Ammon's horn (tissue), 1 donor: ENCODE measurements at places on chromosomes 1 and 21.
A peak's percentile ranks its signal among the peaks of the same experiment; 100 is the strongest.

GRCh38 chr1:226436472-226436854 lies 28.6 kb upstream of the PARP1 start:
- DNase-seq, result no peak

- DNase-seq, result no peak
Observed at GRCh38 chr1:116038679-116039078, 62.4 kb downstream of the SLC22A15 start.

DNA sequence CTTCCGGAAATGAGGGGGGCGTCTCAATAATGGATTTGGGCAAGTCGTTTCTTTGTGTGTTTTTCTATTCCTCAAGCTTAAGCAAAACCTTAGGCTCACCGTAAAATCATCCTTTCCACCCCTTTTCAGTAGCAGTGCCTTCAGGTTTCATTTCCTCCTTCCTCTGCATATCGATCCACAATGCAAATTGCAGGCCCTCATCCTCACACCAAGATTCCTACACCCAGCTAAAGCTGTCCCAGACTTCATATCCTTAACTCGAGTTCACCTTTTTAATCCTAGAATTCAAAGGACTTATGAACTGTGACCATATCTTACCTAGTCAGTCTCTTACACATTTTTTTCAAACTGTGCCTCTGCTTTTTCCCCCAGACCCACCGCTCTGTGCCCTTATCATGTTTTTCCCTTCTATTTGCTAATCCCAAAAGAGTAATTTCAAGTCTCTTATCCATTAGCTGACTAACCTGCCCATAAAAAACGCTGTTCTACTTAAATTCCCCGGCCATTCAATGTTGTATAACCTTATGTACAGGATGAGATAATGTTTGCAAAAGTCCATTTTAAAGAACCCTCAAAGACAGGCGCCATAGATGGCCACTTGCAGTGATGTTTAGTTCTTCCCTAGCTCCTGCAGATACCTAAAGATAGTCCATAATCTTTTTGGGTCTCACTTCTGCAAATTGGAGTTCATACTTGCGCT lies 1.5 kb downstream of the AKIRIN1 start:
- DNase-seq, result peak; percentile 7

DNA sequence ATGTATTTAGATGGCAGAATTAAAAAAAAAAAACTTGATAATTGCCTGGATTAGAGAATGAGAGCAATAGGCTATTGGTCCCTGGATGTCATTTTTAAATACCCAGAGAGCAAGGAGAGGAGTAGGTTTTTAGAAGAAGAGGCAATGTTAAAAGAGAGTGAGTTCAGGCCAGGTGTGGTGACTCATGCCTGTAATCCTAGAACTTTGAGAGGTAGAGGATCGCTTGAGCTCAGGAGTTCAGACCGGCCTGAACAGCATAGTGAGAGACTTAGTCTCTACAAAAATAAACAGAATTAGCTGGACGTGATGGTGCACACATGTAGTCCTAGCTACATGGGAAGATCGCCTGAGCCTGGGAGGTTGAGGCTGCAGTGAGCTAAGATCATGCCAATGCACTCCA lies 15.9 kb upstream of the MUTYH start:
- DNase-seq, result no peak

DNA sequence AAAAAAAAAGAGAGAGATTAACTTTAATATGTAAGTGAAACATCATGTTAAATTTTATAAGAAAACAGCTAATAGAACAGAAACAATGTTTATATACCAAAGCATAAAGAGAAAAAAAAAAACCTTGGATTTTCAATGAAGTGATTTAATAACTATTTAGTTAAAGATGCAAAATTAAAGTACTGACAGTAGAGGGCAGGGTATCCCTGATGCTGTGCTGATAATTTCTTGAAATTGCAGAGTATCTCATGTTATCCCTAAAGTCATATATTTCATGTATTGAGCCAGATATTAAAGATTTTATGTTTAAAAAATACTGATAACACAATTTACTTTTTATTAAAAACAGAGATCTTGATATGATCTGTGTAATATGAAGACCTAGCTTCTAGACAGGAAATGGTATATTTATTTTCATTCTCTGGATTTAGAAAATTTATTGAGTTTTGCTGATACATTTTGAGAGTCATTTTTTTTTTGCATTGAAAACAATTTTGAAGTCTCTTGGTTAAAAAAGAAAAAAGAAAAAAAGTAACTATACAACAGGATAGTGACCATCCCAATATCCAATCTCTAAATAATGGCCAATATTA lies 273.2 kb downstream of the USP25 start:
- peak; percentile 51 for DNase-seq

- DNase-seq, result no peak
Observed at GRCh38 chr1:32216566-32216965, 5.6 kb downstream of the TMEM234 start.

GRCh38 chr1:39335216-39335615 lies 130.7 kb downstream of the MACF1 start:
- peak; percentile 16 for DNase-seq

DNA sequence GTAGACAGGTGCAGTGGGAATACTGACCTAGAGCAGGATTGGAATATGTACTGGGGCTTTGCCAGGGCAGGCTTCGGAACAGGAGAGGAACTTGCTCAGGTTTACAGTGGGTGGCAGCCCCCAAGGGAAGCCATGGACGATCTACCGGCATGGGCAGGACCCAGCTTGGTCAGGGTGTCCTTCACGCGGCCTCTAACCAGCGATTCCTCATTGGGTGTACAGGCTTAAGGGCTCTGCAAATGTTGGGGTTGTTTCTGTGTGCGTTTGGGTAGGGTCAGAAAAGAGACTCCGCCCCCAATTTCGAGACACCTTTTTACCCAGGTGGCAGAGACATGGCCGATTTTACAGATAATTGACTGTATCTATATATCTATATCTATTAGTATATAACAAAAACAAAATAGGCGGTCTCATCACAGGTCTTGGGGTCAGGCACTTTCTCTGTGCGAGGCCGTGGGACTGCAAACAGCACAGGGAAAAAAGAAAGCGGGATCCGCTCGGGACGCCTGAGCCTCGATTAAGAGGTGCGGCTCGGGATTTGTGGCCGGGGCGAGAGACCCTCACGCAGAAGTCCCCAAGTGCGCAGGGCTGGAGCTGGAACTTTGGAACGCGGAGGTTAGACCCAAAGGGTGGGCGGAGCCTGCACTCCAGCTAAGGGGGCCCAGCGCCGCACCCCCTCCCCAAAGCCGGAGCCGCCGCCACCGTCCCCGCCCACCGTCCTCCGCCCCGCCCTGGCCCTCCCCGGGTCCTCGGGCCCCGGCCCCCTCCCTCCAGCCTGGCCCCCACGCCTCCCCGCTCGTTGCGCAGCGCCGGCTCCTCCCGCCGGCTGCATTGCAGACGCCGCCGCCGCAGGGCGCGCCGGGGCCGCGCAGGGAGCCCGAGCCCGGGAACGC lies 67.5 kb upstream of the VAMP3 start:
- DNase-seq, result no peak

DNA sequence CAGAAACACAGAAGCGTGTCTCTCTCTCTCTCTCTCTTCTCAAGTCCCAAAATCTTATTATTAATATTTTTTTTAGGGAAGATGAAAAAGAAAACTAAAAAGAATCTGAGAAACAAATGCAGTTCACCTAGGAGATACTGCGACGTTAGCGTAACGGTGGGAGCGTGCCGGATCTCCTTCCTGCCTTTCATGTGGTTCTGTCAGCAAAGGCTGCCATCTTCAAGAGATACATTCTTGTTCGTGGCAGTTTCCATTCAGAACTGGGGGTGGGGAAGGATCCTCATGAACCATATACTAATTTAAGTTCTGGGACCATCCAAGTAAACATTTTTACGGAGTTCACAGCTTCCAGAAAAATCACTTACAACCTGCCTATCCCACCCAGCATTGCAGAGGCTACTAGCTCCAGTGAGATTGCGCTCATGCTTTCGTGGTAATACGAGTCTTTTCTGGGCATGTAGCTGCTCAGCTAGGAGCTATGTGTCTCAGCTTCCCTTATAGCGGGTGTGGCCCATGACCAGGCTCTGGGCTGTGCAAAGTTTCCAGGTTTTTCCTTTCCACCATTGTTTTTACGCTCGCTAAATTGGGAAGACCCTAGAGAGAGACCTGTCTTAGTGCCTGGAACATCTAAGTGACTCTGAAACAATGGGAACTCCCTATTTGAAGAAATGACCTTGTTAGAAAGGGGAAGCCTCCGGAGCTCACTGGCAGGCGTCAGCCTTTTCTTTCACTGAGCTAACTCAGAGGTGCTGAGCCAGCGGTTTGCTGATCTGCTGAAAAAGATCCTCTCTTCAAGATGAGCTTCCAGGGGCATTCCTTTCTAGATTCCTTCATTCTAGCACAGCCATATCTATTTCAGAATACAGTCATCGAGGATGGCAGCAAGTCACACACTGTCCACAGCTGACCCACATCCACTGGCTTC lies 17.3 kb downstream of the SLAMF1 start:
- peak; percentile 62 for DNase-seq

DNA sequence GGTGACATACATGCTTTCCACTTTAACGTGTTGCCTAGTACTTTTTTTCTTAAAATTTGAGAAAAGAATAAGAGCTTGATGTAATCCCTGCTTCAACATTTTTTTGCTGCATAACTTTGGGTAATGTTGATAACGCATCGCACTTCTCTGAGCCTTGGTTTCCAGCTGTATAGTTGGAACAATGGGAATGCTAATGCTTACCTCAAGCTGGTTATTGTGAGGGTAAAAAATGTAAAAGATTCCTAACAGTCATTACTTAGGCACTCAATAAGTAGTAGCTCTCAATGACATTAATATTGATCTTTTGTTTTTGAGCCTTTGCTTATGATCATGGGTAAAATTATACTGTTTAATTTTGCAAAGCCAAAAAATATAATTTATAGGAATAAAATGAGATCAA lies 683.3 kb upstream of the CXADR start:
- DNase-seq, result no peak

DNA sequence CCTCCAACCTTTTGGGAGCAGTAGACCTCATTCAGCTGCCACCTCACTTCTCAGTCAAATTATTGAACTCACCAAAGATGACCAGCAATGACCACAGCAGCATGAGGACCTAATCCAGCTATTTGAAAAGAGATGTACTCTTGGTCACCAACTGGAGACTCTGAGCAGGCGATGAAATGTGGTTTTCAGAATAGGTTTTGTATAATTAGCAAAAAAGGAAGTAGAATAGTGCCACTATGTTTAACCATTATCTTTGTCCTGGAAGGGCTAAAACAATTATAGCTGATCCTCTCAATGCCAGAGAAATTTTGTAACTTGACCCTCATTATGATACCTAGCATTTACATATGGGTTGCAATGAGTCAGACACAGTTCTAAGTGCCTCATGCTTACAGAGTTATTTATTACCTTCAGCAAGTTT lies at the start of gene FCRL2:
Gene FCRL2 (minus strand): TSS at position 162 of the 421 bp plus-strand sequence. CDS start 59 bp downstream, at position 103.
- DNase-seq, result no peak

DNA sequence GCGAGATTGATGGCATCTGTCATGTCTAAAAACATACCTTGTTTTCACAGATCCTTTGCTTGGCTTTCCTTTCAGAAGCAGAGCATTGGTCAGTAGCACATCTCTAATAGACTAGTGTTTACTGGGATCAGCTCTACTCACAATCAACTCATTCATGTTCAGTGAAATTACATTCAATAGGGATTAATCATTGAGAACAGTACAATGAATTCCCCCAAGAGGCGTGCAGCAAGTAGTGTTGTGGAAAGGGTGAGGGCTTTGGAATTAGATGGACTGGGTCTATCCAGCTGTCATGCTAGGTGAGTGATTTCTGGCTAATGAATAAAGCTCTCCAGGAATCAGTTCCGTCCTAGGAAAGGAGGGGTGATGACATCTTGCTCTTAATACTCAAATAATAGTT lies 155.2 kb upstream of the COA6 start:
- DNase-seq, result peak; percentile 17

GRCh38 chr1:232045139-232045994 lies 418.8 kb downstream of the DISC1 start:
- no peak for DNase-seq

DNA sequence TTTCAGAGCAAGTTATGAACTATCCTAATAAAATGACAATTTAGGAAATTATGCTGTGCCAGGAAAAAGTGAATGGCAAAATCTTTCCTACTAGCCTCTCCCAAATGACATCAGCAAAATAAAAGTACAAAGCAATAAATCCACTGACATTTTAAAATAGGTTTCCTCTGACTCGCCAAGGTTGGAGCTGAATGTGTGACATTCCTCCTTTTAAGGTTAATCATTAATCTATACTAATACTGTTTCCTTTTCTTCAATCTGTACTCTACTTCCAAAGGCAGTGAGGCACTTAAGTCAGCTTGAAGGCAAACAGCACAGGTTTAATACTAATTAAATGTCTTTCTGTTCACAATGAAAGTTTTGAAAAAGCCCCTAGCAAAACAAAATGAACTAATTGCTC lies 15.7 kb downstream of the RNF19B start:
- no peak for DNase-seq

GRCh38 chr1:76824106-76824505 lies 43.2 kb upstream of the ST6GALNAC5 start:
- DNase-seq, result no peak

DNA sequence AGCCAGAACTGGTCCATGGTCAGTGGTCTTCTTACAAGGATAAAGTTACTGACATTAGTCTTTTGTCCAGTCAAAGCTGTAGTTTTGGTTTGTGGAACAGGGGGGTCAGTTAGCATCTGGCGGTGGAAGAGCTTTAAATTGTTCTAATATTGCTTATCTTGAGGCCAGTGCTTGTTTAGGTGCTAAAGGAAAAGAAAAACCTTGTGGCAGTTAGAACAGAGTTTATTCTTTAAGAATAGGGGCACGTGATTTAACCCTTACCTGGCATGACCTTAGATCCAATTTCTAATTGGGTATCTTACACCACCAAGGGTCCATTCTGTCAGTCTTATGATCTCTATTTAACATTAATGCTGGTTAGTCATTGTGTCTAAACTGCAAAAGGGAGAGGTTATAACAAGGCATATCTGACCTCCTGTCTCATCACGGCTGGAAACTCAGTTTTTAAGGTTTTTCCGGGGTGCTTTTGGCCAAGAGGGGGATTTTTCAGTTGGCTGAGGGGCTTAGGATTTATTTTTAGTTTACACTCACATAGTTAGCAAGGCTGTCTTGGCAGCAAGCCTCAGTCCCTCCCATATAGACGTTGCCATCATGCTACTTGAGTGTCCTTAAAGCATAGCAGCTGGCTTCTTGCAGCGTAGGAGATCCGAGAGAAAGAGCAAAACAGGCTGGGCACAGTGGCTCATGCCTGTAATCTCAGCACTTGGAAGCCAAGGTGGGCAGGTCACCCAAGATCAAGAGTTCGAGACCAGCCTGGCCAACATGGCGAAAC lies 60.1 kb upstream of the FAM89A start:
- DNase-seq, result no peak

DNA sequence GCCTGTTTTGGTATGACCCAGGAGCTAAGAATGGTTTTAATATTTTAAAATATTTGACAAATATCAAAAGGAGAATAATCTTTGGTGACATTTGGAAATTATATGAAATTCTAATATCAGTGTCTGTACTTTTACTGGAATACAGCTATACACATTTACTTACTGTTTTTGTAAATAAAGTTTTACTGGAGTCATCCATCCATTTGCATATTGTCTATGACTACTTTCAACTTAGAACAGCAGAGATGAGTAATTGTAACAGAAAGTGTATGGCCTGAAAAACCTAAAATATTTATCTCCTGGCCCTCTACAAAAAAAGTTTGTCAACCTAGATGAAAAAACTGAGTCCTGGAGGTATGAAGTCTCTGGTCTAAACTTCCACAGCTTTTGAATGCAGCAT lies 5.8 kb upstream of the MAP3K7CL start:
- DNase-seq, result no peak

- DNase-seq, result no peak
Observed at GRCh38 chr1:97350662-97351061, 570.2 kb downstream of the DPYD start.
